Breast epithelium (tissue), 4 donors: ENCODE measurements at places on chromosomes 4 and X. TPM values are rescaled to one million over a fixed set of nuclear protein-coding genes. Genes with fewer than 3 reads are reported as not detected.

The IL2RG gene
- 10.8 TPM for total RNA-seq

The UGT2B15 gene
- not detected for total RNA-seq

The IL15 gene
- 5.6 TPM for total RNA-seq

The ARR3 gene
- total RNA-seq: not detected

The ZRSR2 gene
- 8.9 TPM for total RNA-seq

The EDA gene
- total RNA-seq: 5.0 TPM

GRCh38 chr4:5788144-5788543 lies 77.1 kb downstream of the EVC start:
- DNase-seq: no peak
- H3K4me1 ChIP-seq: no peaks in the 10 kb centered on the region
- no peak overlapping the region for H3K4me3 ChIP-seq
- no peak overlapping the region for H3K27ac ChIP-seq

DNA sequence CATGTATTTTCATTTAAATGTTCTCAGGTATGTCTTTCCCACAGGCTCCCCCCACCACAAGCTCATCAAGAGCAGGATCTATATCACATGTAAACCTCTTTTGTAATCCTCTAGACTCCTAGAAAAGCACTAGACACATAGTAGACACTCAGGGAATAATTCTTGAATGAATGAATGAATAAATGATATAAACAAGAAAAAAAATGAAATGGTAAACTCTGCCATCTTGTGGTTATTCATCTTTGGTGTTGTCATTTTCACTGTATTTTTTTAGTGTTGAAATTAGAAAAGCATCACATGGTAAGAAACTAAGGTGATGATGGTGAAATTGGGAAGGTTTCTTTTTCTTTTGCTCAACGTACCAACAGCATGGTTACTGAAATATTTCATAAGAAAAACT lies 34.2 kb upstream of the C1GALT1C1 start:
- no peak overlapping the region for H3K4me3 ChIP-seq
- no peak for DNase-seq
- no peaks in the 10 kb centered on the region for H3K27me3 ChIP-seq
- no peaks in the 10 kb centered on the region for H3K36me3 ChIP-seq
- H3K4me1 ChIP-seq: no peaks in the 10 kb centered on the region

GRCh38 chr4:112057470-112057869 lies 87.8 kb upstream of the FAM241A start:
- no peak for DNase-seq
- no peaks in the 10 kb centered on the region for H3K4me1 ChIP-seq
- no peaks in the 10 kb centered on the region for H3K36me3 ChIP-seq
- no peak overlapping the region for H3K4me3 ChIP-seq

DNA sequence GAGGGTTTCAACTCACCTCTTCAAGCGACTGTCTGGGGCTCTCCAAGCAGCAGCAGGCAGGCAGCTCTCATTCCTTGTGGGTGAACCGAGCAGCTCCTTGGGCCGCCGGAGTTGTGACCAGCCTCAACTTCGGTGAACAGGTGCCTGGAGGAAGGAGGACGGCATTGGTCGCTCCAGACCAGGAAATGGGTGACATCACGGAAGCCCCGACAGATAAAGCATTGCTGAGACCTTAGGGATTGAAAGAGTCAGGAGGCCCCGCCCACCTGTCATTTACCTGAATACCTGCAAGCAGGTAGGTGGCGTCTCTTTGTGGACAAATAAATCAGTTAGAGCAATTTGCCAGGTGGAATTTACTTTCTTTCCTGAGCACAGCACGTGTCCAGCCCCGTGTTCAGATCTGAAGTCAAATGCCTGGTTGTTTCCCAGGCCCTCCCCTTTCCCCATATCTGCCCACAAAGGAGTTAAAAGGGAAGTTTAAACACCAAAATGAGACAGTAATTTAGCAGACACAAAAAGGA lies at the start of gene LNX1:
Gene LNX1, minus strand, starts transcription at position 115 of the 521 bp plus-strand sequence. CDS start 17,484 bp downstream, outside the sequence.
- peak within 1 kb of the TSS; percentile 88 for H3K27ac ChIP-seq
- no peaks in the 10 kb centered on the region for H3K4me1 ChIP-seq
- peak; percentile 90 for DNase-seq
- H3K36me3 ChIP-seq: no peaks in the 10 kb centered on the region
- no peaks in the 10 kb centered on the region for H3K27me3 ChIP-seq
- peak within 1 kb of the TSS; percentile 58 for H3K4me3 ChIP-seq

GRCh38 chr4:22385611-22386011 lies 130.3 kb downstream of the ADGRA3 start:
- no peak overlapping the region for H3K4me3 ChIP-seq
- DNase-seq: no peak
- no peak overlapping the region for H3K27ac ChIP-seq
- H3K36me3 ChIP-seq: no peaks in the 10 kb centered on the region

DNA sequence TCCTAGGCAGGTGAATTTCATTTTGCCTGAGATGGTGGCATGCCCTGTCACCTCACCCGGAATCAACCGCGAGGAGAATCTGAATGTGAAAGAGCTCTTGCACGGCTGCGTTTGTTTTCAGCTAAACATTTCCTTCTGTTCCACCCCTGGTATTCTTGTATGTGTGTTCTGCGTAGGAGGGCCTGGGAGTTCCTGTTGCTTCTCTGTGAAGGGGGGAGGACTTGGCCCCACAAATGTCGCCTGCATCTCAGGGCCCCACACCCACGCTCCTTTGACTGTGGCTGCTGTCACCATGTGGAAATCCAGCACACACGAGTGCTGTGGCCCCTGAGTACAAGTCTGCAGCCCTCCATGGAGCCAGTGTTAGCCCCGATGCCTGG lies 45.8 kb upstream of the CLCN4 start:
- DNase-seq: no peak
- no peak overlapping the region for H3K27ac ChIP-seq
- H3K36me3 ChIP-seq: no peaks in the 10 kb centered on the region
- H3K4me1 ChIP-seq: no peaks in the 10 kb centered on the region

DNA sequence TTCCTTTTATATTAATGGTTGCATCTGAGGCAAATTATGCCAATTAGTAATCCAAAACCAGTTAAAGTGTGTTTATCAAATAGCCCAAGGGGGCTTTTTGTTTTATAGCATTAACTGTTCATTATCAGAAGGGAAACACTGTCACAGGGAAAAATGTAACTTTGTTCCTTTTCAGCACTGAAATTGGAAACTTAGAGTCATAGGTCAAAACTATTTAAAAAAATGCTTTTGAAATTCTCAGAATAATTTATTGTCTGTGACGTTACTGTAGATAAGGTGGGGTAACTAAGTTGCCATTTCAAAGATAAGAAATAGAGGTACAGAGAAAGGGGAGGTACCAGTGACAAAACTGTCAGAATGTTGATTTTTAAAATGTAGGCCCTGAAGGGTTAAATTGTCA lies 129.3 kb downstream of the AKAP4 start:
- no peak overlapping the region for H3K4me3 ChIP-seq
- DNase-seq: no peak
- no peak overlapping the region for H3K27ac ChIP-seq

DNA sequence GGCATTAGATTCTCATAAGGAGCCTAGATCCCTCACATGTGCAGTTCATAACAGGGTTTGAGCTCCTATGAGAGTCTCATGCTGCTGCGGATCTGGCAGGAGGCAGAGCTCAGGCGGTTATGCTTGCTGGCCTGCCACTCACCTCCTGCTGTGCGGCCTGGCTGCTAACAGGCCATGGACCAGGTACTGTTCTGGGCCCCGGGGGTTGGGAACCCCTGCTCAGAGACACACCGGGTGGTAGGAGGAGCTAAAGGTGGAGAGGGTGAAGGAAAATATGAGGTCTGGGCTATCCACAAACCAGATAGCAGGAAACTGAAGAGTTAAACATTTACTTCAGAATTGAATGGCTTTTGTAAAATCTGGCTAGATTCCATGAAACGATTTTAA lies 5.9 kb upstream of the F11 start:
- H3K36me3 ChIP-seq: no peaks in the 10 kb centered on the region
- no peaks in the 10 kb centered on the region for H3K27me3 ChIP-seq
- no peak overlapping the region for H3K4me3 ChIP-seq

DNA sequence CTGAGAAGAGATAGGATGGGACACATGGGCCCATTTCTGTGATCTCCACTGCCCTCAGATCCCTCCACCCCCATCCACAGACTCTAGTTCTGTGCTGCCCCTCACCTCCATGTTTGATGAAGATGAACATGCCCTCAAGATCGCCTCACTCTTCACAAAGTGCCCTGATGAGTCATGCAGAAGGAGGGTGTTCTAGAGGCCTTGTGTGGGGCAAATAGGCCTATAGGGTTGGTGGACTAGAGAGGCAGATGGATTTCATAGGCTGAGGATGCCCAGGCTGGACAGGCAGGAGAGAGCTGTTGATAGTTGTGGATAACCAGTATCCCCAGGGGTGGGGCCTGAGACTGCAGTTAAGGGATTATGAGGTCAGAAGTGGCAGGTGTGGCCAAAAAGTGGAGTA lies at the start of gene CXorf65:
Gene CXorf65, minus strand, starts transcription at position 314 of the 400 bp plus-strand sequence. Its CDS starts 184 bp downstream, at position 130.
- no peaks in the 10 kb centered on the region for H3K4me1 ChIP-seq
- H3K27ac ChIP-seq: no peak within 1 kb of the TSS
- H3K27me3 ChIP-seq: peaks cover 53% of the 10 kb centered on the region
- no peak for DNase-seq

GRCh38 chr4:72842323-72842722 lies 227.2 kb downstream of the COX18 start:
- no peak for DNase-seq
- H3K27ac ChIP-seq: no peak overlapping the region
- no peaks in the 10 kb centered on the region for H3K4me1 ChIP-seq
- H3K4me3 ChIP-seq: no peak overlapping the region
- no peaks in the 10 kb centered on the region for H3K27me3 ChIP-seq
- H3K36me3 ChIP-seq: no peaks in the 10 kb centered on the region

DNA sequence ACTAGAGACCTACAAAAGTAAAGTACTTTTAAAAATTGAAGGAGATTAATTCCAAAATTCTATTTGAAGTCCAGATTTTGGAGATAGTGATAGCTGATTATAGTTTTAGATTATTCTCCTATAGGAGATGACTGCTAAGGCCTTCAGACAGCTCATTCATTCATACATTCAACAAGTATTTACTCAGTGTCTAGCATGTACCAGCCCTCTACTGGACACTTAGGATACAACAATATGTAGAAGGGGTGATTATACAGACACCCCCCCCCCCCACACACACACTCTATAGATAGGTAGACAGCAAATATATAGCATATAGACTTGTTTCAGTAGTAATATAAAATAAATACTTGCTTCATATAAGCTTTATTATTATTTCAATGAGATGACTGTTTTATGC lies 60.4 kb upstream of the TAF9B start:
- no peaks in the 10 kb centered on the region for H3K27me3 ChIP-seq
- H3K36me3 ChIP-seq: no peaks in the 10 kb centered on the region
- DNase-seq: no peak
- no peaks in the 10 kb centered on the region for H3K4me1 ChIP-seq
- no peak overlapping the region for H3K4me3 ChIP-seq

DNA sequence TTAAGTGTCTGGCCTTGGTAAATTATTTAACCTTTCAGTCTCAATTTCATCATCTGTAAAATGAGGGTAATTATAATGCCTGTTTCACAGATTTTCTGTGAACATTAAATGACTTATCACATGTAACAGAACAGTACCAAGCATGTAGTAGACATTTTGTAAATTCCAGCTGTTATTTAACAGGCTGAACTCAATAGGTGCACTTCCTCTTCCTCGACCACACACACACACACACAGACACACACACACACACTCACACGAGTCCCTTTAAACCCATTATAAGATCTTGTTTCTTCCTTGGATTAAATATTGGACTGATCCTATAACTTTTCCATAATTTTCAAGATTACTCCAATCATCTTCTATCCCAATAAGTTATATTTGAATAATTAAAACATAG lies 53.4 kb upstream of the COL25A1 start:
- no peaks in the 10 kb centered on the region for H3K27me3 ChIP-seq
- no peak for DNase-seq
- H3K4me3 ChIP-seq: no peak overlapping the region
- H3K36me3 ChIP-seq: no peaks in the 10 kb centered on the region

DNA sequence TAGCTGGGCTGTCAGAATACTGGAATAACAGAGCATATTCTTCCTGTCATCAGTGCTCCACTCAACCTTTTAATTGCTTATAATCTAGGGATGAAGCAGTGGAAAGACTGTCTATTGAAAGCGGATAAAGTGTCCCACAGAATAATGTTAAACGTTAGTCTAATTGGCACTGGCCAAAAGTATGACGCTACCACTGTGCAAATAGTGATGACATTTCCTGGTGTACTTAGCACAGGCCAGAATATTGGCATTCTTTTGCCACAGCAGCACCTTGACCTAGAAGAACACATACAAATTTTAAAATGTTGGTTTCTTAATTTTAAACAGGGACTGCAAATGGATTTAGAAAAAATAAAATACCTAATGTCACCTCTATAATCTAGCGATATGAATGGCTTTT lies 635.2 kb upstream of the SPANXN1 start:
- no peak for DNase-seq
- H3K4me1 ChIP-seq: no peaks in the 10 kb centered on the region
- H3K36me3 ChIP-seq: no peaks in the 10 kb centered on the region
